Stromal cell of bone marrow (primary cell): ENCODE measurements at places on chromosomes 1 and 21.

GRCh38 chr1:162596514-162597170 lies 35.1 kb downstream of the UAP1 start:
- DNase-seq: no peak

DNA sequence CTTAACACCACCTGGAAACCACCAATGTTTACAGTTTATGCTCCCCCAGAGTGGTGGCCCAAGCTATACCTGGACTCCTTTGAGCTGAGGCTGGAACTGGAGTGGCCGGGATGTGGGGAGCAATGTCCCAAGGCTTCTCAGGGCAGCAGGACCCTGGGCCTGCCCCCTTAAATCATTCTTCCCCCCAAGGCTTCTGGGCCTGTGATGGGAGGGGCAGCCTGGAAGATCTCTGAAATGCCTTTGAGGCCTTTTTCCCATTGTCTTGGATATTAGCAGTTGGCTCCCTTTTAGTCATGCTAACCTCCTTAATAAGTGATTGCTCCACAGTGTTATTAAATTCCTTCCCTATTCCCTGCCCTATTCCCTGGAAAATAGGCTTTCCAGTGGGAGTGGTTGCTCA lies 185.8 kb downstream of the HS2ST1 start:
- no peak for DNase-seq

DNA sequence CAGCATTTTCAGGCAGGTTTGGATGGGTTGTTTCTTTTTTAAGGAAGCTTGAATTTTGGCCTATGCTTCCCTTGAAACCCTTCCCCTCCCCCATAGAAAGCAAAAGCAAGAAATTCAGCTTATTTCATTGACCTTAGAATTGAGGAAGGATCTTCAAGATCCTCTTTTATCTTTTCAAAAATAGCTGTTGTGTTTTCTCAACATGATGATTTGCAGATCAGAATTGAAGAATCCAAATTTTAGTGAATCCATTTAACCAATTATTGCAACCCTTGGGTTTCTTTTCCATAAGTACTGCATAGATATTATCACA lies 73.7 kb downstream of the LRRC8C start:
- no peak for DNase-seq

GRCh38 chr1:36208978-36209703 lies 15.1 kb upstream of the THRAP3 start:
- DNase-seq: no peak

- DNase-seq: no peak
These were observed 18.6 kb upstream of the PDZK1IP1 start for GRCh38 chr1:47208374-47208850.

- DNase-seq: no peak
These were observed 70.1 kb downstream of the INTS7 start for GRCh38 chr1:211965108-211965805.

DNA sequence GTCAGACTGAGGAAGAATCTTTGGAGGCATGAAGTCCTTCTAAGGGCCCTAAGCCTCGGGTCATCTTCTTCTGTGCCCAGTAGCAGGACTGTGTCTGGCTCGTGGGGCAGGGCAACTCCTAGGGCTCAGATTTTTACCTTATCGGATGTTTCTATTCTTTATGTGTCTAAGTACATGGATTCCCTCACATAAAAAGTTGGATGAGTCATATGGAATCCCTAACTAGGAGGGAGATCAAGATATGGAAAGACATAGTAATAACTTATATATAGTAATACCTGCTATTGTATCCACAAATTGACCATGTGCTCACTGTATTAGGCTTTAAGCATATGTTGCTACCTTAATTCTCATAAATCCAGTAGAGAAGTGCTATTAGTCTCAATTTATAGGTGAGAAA lies 364.5 kb upstream of the CAMK1G start:
- DNase-seq: no peak

DNA sequence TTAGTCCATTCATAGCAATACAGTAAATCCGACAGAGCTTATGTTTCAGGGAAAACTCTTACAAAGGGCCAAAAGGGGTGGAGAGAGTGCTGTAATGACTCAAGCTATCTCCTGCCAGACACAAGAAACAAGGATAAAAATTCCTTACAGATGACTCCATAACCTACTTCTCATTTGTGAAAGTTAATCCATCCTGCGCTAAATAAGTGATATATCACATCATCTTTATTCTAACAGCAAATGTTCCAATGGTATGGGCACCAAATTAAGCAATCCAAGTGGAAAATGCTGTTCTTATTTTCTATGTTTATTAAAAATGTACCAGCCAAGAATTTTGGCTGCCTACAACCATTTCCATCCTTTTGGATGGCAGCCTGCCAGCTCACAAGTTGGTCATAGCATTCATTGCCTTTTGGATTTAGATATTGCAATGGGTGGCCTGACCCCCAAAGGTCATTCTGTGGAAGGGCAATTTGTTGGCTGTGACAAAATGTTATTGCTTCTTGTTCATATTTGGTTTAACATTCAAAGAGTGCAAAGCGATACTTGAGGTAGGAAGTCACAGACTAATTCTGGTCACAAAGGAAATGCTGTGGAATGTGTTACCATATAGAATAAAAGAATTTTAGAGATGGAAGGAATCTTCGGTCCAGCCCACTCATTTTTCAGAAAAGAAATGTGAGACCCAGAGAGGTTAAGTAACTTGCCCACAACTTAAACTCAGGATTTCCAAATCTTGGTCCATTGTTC lies 2.8 kb upstream of the ENAH start:
- peak; percentile 98 for DNase-seq

DNA sequence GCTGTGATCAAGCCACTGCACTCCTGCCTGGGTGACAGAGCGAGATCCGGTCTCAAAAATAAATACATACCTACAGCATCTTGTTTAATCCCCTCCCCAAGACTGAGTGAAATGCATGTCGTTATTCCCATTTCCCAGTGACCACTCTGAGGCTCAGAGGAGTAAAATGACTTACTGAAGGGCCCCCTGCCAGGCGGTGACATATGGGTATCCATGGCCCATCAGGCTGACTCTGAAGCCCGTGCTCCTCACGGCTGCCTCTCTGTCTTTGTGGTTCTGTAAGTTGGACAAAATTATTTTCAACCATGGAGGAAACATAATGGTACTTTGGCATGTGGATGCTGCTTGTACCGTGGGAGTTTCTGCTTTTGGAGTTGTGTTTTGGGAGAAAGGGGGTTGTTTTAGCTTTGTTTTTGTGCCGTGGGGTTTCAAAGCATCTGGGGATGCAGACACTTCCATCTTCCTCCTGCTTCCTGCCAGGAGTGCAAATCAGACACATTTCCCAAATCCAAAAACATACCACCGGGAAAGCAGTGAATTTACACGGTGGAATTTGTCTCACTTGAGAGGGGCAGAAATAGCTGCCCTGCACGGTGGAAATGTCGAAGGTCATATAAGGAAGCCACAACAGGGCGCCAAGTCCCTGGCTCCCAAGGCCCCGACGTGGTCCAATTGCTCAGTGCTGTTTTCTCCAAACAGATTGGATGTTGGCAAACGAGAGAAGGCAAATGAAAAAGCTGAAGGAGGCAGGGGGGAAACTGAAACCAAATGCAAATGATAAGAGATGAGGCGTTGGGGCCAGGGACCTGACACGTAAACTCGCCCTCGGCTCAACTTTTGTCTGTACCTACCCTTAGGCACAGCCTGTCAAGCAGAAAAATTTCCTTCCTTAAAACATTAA lies 17.1 kb upstream of the PINK1 start:
- no peak for DNase-seq

DNA sequence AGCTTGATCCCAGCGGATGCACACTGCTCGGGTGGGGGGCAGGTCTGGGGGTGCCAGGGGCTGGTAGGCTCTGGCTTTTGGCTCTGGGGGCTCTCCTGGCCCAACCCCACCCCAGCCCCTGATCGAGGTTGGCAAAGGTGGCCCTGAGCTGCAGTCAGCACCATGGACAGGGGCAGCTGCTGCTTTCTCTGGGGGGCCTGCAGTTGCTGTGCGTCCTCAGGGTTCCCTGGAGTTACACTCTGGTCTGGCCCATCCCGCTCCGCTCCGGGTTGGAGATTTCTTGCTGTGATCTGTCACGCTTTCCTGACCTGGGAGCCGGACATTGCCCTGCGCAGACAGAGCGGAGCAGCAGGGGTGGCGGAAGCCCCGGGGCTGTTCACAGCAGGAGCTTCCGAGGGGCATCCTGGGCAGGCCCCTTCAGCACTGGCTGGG lies 8.0 kb upstream of the PLCH2 start:
- DNase-seq: no peak

DNA sequence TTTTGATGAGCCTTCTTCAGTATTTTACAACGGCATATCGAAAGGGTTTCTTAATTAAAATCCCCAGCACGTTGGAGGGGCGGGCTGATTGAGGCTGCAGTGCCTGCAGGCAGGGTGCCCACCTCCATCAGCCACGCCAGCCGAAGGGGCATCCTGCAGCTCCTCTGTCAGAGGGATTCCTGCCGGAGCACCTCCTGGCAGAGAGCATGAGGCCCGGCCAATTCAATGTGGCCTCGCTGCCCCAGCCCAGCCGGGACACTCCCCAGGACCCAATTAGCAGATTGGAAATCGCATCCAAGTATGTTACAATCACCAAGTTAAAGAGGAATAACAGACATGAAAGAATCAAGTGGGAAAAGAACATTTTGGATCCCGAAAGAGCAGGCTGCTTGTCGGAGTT lies 216.6 kb downstream of the ST6GALNAC3 start:
- DNase-seq: no peak

GRCh38 chr1:25810341-25811299 lies 9.1 kb upstream of the MTFR1L start:
- no peak for DNase-seq

- DNase-seq: no peak
These were observed 25.2 kb downstream of the VN1R5 start for GRCh38 chr1:247281001-247281574.

- peak; percentile 69 for DNase-seq
These were observed 66.0 kb downstream of the VCAM1 start for GRCh38 chr1:100785470-100786052.

DNA sequence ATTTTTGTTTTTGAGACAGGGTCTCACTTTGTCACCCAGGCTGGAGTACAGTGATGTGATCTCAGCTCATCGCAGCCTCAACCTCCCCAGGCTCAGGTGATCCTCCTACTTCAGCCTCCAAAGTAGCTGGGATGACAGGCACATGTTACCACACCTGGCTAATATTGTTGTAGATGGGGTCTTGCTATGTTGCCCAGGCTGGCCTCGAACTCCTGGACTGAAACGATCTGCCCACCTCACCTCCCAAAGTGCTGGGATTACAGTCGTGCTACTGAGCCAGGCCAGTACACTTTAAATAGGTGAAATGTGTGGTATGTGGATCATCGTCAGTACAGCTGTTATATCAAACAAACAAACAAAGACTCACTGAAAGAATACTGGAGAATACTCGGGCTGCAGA lies 35.0 kb upstream of the GPR153 start:
- no peak for DNase-seq

- DNase-seq: peak; percentile 73
These were observed 24.1 kb downstream of the SLC26A9 start for GRCh38 chr1:205918955-205919746.

- DNase-seq: no peak
These were observed 16.2 kb upstream of the COL18A1 start for GRCh38 chr21:45388611-45389296.

DNA sequence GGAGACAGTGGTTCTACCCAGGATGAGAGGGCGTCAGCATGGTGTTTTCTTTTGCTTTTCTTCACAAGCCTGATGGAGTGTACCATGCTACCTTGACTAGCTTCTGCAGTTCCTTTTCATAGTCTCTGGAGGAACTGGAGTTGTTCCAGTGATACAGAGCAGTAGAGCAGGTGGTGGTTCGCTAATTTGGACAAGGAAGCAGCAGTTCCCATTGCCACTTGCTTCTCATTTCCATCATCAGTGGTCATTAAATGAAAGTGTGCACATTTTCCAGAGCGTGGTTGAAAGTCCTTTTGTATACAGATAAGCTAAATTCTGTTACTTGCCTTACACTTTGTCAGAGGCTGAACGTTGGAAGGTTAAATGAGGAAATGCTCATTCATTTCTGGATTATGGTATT lies 182.3 kb downstream of the C1orf21 start:
- no peak for DNase-seq

- no peak for DNase-seq
These were observed 2.1 kb downstream of the KLHDC7A start for GRCh38 chr1:18482721-18483425.

DNA sequence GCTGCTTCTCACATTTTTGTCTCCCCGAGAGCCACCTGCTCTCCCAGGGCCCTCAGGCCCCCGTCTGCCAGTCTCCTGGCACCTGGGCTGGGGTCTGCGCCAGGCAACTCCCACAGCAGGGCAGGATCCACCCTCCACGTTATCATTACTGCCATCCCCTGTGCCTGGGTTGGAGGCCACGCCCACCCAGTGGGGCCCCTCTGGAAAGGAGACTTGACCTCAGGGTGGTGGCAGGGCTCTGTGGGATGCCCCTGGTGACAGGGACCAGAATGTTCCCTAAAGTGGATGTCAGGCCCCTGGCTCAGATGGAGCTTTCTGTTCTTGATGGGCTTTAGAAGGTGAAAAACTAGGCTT lies 66.6 kb downstream of the SKI start:
- no peak for DNase-seq

DNA sequence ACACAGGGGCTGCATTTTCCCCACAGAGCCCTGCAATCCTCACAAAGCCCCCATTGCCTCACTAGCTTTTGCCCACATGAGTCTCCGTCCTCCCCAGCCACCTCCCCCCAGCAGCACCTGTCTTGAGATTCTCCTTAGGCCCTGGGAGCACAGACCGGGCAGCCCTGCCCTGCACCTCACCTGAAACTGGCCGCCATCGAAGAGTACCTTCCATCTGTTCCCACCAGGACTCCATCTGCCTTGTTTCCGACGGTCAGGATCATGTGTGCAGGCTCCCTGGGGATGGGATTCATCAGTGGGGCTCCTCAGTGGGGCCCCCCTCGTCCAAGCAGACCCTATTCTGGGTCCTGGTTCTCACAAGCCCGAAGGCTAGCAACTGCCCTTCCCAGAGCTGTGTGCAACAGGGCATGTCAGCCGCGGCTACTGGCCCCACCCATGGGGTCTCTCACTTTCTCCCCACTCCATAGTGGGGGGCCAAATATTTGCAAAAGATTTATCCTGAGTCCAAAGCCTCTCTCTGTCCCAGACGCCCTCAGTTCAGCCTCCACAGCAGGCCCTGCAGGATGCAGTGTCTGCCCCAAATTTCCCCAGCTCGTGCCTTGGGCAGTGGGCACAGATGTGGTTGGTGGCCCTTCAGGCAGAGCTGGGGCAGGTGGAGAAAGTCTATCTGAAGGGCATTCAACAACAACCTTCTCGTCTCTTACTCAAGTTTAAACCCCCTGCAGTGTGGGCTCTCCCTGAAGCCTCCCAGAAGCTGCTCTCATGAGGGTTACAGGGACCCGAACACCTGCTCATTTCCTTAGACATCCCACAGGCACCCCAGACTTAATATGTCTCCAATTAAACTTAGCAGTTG lies 4.8 kb downstream of the PDZK1IP1 start:
- DNase-seq: no peak

- DNase-seq: peak; percentile 93
These were observed 17.9 kb downstream of the CSRP1 start for GRCh38 chr1:201488830-201489589.

GRCh38 chr1:31869449-31869848 lies 53.6 kb upstream of the SPOCD1 start:
- no peak for DNase-seq

- no peak for DNase-seq
These were observed 33.2 kb upstream of the PKN2 start for GRCh38 chr1:88650676-88651418.
